Central memory CD4-positive, alpha-beta T cell (primary cell): ENCODE measurements at places on chromosomes 6 and 20.

GRCh38 chr20:13322621-13323020 lies 101.5 kb downstream of the ISM1 start:
- DNase-seq, result no peak

GRCh38 chr6:43509984-43510826 lies at the start of gene LRRC73:
Gene LRRC73, minus strand, starts transcription at chr6:43510346. Its CDS starts 561 bp downstream, at chr6:43509785.
- DNase-seq, result peak; percentile 74

DNA sequence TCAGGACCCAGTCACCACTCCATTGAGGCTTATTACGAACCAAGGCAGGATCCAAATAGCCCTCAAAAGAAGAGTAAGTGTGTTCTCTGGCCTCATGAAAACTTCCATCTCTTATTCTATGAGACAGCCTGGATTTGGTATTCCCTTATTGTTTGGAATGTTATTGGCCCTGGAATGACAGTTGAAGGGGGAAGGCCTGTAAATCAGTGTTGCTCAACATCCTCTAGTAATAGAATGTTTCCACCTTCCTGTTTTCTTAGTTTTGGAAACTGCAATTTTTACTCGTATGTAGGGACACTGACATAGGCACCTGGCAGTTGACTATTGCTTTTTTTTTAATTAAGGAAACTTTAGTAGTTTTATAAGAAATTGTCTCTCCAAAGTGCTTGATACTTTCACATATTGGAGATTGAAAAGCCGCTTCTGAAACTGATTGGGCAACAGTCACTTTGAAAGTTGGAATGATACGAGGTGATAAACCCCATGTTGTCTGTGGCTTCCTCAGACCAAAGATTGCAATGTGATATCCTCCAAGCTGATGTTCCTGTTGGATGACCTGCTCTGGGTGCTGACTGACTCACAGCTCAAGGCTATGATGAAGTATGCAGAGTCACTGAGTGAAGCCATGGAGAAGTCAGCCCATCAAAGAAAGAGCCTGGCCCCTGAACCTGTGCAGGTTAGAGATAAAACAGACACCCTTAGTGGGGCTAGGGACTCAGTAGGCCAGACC lies 43.1 kb downstream of the BLTP3A start:
- no peak for DNase-seq

DNA sequence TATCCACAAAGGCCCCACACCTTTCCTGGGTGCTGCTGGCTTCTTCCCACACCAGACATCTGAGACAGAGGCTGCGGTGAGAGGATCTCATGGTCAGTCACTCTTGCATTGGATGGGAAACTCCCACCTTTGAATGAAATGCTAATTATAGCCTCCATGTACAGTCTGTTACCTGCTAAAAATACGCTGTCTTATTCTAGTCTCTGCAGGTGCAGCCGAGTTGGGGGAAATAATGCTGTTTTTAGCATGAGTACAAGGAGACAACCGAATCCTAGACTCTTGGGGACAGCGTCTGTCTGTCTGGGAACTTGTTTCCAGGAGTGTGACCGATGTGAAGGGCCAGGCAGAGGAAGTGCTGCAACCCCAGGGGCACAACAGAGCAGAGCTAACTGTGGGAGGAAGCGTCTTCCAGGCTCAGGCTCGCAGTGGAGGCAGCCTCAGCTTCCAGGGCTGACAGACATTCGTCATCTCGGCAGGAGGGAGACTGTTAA lies 286.2 kb downstream of the PREX1 start:
- DNase-seq, result no peak

DNA sequence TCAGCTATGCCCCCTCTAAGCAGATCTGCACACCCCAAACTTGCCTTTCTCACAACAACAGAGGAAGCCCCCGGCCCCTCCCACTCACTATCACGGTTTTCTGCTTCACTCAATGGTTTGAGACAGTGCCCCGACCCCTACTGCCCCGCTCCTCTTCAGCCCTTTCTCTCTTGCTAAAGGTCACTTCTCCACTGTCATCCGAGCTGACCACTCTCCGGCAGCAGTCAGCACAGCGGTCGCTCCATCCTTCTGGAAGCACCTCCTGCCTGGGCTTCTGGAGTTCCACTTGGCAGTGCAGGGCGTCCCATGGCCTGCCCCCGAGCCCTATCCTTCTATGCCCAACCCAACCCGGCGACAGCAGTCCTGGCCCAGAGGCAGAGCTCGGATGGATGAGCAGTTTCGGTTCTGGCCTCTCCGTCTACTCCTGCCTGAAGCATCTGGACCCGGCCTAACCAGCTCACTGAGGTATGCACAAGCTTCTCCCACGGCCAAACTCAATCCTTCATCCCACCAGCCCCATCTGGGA lies 4.1 kb downstream of the CTSZ start:
- DNase-seq, result no peak

DNA sequence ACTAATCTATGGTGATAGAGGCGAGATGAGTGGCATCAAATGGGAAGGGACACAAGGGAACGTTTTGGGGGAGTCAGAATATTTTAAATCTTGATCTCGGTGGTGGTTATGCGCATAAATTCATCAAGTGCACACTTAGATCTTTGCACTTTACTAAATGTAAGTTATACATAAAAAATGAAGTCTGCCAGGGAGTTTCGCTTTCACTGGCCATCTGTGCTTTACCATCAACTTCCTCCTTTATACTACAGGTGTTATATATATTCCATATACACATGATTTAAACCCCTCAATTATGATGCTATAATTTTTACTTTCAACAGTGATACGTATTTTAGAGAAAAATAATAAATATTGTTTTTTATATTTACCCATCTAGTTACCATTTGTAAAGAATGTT lies 97.6 kb upstream of the AKIRIN2 start:
- DNase-seq, result no peak

- DNase-seq, result no peak
These were observed 152.7 kb downstream of the MACROD2 start for GRCh38 chr20:14148042-14148441.

GRCh38 chr6:28001351-28001750 lies 44.3 kb downstream of the OR2B6 start:
- DNase-seq, result no peak

DNA sequence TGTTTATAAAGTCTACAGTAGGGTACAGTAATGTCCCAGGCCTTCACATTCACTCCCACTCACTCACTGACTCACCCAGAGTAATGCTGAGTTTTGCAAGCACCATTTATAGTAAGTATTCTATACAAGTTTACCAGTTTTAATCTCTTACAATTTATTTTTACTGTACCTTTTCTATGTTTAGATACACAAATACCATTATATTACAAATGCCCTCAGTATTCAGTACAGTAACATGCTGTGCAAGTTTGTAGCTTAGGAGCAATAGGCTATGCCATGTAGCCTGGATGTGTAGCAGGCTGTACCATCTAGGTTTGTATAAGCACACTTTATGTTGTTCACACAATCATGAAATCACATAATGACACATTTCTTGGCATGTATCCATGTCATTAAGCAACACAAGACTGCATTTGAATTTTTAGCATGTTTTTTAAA lies 673.6 kb downstream of the CD109 start:
- no peak for DNase-seq

- DNase-seq, result peak; percentile 10
These were observed 25.4 kb downstream of the TTLL2 start for GRCh38 chr6:167350275-167350696.

- DNase-seq, result no peak
These were observed 43.0 kb upstream of the NELFCD start for GRCh38 chr20:58938078-58938477.

- DNase-seq, result no peak
These were observed 27.8 kb downstream of the ACSS2 start for GRCh38 chr20:34904202-34904621.

- DNase-seq, result no peak
These were observed 167.0 kb downstream of the GMPR start for GRCh38 chr6:16405375-16405774.

GRCh38 chr6:11143394-11144371 lies 32.2 kb upstream of the ERVFRD-1 start:
- no peak for DNase-seq

DNA sequence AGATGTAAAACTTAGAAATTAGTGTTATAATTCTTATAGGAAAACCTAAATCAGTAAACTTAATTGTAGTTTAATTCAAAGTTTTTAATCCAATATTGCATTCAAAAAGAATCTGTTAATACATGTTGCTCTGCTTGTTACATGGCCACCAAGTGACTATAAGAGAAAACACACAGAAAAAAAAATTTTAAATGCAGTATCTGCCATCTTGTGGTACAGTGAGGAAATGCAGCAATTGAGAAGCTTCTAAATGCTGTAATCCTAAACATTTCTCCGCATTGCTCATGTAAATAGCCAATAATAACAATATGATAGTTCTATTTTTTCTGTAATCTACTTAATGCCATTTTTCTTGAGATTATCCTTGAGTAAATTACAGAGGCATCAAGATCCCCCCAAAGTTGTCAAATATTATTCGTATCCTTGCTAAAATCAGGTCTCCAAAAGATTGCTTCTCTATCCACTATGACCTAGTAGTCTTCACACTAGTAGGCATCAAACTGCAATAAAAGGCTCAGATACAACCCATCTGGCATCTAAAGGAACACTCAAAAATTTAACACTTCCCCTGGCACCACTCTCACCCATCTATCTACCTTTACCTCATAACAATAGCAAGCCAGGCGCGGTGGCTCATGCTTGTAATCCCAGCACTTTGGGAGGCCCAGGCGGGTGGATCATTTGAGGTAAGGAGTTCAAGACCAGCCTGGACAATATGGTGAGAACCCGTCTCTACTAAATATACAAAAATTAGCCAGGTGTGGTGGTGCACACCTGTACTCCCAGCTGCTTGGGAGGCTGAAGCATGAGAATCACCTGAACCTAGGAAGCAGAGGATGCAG lies 34.6 kb downstream of the HDAC2 start:
- peak; percentile 3 for DNase-seq

- DNase-seq, result no peak
These were observed 6.1 kb downstream of the UBD start for GRCh38 chr6:29553268-29554057.

- DNase-seq, result peak; percentile 81
These were observed 40.4 kb upstream of the HMGA1 start for GRCh38 chr6:34196116-34196832.

- no peak for DNase-seq
These were observed 40.3 kb upstream of the OGFRL1 start for GRCh38 chr6:71248306-71248765.

- DNase-seq, result no peak
These were observed 75.5 kb downstream of the ANKS1A start for GRCh38 chr6:34964564-34964963.

GRCh38 chr6:167799033-167799821 lies 27.5 kb upstream of the AFDN start:
- DNase-seq, result no peak

GRCh38 chr20:62759981-62760431 lies 36.3 kb upstream of the MRGBP start:
- no peak for DNase-seq

DNA sequence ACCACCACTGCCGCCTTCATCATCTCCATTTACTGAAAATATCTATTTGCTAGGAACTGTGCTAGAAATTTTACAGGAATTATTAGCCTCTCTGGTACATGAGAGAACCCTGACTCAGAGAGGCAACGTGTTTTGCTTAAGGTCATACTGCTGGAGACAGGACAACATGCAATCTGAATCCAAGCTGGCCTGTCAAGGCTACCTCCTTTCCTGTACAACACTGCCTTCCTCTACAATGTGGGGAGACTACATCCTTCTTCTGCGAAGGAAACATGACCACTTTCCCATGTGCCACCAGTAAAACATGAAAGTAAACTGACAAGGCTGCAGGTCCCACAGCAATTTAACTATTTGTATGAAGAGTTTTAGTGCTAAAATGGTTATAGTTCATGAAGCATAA lies 200.9 kb downstream of the BACH2 start:
- DNase-seq, result no peak

- DNase-seq, result no peak
These were observed 126.9 kb downstream of the LY86 start for GRCh38 chr6:6715465-6715864.

GRCh38 chr20:54251096-54251495 lies 43.2 kb downstream of the PFDN4 start:
- DNase-seq, result no peak

GRCh38 chr6:7731294-7731693 lies 5.4 kb downstream of the BMP6 start:
- DNase-seq, result no peak

GRCh38 chr6:15132854-15133670 lies 112.8 kb upstream of the JARID2 start:
- DNase-seq, result no peak

DNA sequence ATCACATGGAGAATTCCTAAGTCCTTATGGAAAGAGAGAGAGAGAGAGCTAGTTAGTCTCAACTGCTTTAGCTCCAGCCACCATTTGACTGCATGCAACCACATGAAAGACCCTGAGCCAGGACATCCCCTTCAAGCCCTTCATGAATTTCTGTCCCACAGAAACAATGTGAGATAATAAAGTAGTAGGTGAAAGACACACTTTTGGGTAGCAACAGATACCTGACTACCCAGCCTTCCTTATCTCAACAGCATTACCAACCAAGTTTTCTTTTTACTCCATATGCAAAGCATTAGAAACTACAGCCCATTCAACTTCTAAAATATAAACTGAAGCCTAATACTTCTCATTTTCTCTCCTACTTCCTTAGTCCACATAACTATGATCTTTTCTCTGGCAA lies 23.2 kb upstream of the THEMIS start:
- no peak for DNase-seq

- no peak for DNase-seq
These were observed 108.6 kb downstream of the FIG4 start for GRCh38 chr6:109799664-109800063.

DNA sequence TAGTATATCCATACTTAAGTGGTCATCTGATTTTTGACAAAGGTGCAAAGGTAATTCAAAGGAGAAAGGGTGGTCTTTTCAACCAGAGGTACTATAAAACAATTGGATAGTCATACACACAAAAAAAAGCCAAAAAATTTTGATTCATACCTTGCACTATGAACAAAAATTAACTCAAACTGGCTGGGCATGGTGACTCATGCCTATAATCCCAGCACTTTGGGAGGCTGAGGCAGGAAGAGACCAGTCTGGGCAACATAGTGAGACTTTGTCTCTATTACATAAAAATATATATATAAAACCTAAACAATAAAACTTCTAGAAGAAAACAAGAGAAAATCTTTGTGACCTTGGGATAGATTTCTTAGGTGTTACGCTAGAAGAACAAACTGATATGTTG lies 43.8 kb upstream of the ADIG start:
- no peak for DNase-seq

DNA sequence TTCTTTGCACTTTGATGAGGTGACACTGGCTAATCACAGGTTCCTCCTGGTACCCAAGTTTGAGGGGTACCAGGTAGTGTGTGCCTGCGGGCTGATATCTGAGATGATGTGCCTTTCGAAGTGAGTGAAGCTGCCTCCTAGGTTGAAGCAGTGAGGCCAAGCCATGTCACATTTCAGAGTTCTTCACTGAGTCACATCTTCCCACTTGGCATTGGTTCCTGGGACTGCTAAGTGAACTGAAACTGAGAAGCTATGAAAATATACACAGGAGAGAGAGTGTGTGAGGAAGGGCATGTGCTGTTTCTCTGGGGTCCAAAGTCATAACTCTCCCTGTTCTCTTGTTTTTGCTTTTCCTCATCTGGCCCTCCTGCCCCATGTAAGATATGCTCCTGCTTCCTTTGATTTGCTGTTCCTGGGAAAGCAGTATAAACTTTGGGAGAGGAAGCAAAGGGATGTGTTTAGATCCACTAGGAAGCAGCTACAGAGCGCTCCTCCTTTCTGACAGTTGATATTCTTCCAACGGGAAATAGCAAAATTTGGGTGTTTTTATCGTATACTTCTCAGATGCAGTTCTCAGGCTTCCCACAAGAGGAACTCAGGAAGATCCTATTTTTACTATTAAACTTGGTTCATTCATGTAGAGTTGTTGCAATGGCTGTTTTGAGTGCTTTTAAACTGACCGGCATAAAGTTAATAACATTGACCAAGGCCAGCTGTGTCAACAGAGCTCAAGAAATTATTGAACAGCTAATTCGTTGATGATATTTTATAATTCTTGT lies 153.7 kb downstream of the MOXD1 start:
- no peak for DNase-seq
